ENCODE measurements at places on chromosomes 12 and 14.
A peak's percentile ranks its signal among the peaks of the same experiment; 100 is the strongest.

DNA sequence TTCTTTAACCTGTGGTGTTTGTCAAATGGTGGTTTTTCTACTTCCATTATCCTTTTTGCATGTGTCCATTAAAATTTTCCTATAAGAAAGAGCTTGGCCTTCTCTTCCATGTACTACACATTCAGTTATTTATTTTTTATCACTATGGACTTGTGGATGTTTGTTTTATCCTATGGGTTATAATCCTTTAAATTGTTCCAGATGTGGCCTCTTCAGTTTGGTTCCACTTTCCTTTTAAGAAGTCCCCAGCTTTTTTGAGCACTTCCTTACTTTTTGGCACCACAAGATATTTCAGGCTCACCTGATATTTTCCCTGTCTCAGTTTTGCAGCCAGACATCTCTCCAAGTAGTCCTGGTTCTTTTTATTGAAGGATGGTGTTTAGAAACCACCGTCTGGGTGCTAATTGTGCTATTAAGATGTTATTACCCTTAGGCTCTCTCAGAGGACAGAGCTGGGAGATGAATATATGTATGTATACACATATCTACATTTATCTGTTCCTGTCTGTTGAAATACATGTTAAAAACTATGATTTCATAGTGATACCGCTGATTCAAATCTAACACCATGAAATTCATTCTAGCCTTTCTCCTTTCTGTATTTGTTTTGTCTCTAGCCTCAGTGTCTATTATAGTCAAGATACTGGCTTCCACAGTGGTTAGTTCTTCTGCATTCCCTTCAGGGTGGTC lies 408.5 kb upstream of the RGS6 start:
- no peak for DNase-seq

DNA sequence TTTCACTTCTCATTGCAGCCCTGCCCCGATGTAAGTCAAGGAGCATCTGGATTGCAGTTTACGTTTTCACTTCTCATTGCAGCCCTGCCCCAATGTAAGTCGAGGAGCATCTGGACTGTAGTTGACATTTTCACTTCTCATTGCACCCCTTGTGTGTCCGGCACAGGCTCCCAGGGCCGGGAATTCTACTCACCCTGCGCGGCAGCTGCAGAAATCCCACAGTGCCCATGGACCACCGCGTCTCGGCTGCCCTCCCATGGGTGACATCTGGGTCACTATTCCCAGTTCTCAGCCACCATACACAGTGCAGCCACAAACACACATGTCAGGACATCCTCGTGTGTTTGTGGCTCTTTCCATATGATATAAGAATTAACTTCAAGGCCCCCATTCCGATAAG lies 378.5 kb downstream of the ADGRD1 start:
- DNase-seq = no peak

- DNase-seq = no peak
Measured at GRCh38 chr14:48936849-48937248, 649.3 kb downstream of the RPS29 start.

DNA sequence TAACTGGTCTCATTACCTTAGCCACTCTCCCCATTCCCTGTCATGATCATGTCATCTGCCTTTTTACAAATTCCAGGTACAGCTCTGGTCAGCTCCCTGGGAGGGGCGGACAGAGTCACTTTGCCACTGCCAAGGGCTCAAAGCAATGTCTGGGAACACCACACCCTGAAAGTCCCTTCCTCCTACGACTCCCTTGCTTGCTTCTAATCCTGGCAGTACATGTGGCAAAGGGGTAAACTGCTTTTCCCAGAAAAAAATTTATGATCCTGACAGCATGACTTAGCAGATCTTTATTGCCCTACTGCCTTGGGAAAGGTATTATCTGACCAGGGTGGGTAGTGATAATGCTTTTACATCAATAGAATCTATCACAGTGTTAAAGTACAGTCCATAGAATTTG lies 376.0 kb upstream of the PDE3A start:
- no peak for DNase-seq

DNA sequence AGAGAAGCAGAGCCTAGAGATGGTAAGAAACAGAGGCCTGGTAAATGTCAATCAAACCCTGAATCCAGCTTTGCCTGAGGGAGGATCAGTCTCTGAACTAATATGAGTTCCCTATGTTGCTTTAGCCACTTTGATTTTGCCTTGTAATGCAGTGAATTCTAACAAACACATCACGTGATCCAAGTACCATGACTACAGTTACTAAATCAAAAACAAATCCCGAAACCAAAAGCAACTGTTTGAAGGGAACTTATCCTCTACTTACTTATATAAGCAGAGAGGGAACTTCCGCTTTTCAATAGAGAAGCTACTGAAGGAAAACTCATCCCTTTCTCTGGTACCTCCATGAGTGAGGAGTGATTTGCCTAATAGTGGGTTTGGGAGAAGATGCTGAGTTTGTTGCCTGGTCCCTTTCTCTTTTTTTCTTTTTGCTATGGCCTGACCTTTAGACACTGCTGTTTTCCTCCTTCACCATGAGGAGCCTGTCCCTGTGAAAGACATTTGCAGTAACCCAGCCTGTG lies 7.7 kb upstream of the PPTC7 start:
- no peak for DNase-seq

DNA sequence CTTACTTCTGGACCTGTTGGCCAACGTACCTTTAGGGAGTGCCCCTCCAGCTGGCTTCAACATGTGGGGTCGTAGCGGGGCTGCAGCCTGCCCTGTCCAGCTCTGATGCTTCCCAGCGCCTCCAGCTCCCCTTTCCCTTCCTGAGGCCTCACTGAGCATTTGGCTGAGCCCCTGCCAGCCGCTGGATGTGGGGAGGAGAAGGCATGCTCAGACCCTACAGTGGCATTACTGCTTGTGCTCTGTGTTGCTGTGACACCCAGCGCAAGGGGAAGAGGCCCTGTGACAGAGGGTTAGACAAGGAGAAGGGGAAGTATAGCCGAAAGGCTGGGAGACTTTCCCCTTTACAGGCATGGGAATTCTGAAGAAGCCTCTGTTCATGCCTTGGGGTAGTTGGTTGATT lies 145.9 kb downstream of the PRKCH start:
- DNase-seq = no peak

DNA sequence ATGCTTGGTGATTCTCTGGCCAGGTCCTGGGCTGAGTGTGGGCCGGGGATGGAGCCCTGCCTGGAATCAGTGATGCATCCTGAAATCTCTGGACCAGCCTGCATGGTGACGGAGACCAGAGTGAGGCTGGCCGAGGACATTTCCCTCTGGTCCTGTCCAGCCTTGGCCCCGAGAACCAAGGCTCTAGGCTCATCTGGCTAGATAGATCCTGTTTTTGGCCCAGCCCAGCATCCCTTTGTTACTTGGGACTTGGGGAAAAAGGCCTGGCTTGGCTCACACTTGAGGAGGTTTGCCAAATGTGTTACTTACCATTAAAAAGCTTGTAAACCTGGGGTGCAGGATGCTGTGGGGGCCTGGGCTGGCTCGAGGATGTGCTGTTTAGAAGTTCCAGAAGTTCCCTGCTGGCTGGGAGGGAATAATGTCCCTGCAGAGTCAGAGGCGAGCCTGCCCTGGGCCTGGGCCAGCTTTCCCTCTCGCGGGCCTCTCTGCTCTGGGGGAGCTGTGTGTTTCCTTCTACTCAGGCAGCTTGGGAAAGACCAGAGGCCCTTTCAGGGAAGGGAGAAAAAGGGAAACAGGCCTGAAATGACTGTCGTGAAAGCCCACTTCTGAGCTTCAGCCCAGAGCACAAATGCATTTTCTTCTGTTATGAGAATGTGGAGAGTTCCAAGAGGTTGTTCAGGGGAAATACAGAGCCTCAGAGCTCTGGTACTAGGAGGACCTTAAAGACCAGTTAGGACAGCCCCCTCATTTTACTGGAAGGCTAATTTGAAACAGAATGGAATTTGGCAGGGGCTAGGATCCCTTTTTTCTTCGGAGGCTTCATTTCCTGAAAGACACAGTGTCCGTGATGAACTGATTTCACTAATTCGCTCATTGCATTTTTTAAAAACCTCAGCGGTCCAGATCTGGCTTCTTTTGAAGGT lies 47.2 kb upstream of the CTDSP2 start:
- peak; percentile 82 for DNase-seq

GRCh38 chr12:49039421-49040363 lies 20.9 kb downstream of the KMT2D start:
- DNase-seq = no peak

DNA sequence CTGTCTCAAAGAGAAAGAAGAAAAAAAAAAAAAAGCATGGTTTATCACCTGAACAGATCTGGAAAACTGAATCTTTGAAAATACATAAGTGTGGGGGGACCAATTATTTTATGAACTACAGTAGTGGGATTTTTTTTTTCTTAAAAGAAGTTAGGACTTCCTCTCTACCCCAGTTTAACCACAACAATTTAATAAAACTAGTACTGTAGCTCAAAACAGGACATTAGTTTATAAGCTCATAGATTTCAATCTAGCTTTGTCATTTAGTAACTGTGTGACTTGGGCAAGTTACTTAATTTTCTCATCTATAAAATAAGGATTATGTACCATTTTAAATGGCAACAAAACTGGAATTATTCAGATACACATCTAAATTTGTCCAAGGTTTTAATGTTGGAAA lies 23.5 kb upstream of the ARID4A start:
- no peak for DNase-seq

DNA sequence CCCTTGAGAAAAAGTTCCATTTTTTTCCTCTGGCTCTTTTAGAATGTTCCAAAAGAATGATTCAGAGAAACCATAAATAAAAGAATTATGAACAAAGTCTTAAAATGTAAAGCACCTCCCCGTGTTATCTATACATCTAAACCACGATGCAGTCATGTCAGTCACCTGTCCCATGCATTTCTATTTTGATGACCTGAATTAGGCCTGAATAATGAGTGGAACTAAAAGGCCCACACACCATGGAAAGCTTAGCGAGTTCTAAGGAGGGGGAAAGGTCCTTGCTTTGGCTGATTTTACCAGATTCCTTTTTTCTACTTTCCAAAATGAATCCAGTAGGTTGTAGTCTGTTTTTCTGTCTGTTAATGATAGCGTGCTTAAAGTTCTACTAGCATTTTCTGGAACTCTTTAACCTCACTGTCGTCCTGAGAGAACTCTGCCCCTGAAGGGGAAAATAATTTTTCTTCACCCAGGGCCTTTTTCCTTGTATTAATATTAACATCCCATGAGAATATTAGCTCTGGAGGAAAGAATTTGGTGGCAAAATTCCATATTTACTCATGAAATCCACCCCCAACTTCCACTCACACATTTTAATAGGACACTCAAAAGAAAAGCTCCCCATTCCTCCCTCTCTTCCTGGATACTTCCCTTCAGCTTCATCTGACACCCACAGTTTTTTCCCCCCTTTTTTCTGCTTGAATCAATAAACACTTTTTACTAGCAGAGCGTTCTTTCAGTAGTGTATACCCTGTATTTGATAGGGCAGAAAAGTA lies 266.3 kb upstream of the DIO2 start:
- DNase-seq = no peak

GRCh38 chr12:43287706-43288383 lies 264.2 kb downstream of the ADAMTS20 start:
- DNase-seq = no peak

GRCh38 chr12:84294246-84294645 lies 618.4 kb downstream of the SLC6A15 start:
- DNase-seq = no peak
